ENCODE measurements at places on chromosomes 1 and 21.

DNA sequence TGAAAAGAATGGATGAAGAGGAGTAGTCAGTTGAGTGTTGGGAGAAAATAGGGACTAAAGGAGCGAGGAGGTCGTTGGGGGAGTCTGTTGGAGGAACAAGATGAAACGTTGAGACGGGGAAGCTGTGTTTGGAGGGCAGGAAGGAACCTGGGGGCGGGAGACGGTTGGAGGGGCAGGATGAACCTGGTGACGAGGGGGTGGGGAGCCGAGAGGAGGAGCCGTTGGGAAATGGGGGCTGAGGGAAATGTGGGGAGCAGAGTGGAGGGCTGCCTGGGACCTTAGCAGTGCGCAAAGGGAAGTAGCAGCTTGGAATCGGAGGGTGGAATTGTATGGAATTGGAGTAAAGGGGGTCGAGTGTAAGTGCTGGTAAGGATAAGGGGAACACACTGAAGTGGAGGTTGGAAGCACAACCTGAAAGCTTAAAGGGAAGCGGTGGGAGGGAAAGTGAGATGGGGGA lies 630 bp downstream of the MTF2 start:
- no peak for DNase-seq

DNA sequence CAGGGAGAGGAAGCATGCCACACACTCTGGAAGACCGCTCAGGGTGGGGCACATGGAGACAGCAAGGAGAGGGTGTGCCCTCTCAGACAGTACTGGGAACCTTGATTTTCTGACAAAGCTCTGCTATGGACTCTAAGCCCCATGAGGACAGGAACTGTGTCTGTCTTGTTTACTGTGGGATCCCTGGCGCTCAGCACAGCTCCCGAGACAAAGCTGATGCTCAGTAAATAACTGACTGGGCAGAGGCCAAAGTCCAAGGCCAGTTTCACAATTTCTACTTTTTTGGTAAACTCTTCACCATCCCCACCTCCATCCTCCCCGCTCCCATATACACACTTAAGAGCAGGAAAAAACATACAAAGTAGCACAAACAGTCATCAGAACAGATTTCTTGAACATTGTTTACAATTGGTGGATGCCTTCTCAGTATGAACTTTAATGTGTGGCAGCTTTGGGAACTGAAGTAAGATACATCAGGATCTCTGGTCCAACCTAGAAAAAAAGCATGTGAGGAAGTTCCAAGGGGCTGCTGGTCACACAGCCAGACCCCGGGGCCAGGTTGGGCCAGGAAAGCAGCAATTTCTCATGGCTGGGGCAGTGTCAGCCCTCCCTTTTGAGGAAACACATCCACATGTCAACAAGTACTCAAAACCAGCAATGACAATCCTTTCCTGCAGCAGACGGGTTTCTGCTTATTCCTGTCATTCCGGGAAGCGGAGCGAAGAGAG lies 5.6 kb upstream of the AHCYL1 start:
- DNase-seq = no peak

GRCh38 chr1:246181241-246181640 lies 325.8 kb downstream of the SMYD3 start:
- DNase-seq = no peak

DNA sequence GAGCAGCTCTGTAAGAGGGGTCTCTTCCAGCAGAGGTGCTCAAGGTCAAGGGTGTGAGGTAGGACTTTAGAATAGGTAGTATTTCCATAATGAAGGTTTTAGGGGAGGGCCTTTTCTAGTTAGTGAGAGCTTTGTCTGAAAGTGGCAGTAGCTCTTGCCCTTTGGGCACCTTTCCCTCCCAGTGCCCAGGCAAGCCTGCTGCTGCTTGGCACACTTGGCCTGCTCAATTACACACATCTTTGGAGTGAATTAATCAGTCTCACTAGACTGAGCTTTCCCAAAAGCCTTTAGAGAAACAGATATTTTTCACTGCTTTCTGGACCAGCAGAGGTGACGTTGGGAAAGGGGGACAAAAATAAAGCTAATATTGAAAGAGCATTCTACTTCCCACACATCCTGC lies 48.0 kb downstream of the MAB21L3 start:
- DNase-seq = no peak

DNA sequence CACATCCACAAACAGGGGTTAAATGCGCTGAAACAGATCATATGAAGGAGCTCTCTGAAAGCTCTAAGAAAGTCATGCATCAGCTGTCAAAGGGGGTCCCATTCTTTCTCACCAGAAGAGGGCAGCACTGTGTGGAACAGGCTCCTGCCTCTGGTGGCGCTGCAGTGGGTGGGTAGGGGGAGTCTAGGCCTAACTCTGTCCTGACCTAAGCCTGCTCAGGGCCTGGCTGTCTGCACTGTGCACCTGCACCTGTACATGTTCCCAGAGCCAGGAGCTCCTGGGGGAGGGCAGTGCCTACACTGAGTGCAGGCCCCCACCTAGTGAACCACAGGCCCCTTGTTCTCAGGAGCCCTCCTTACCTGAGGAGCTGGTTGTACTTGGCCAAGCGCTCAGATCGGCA lies 16.0 kb downstream of the ENO1 start:
- DNase-seq = no peak

GRCh38 chr1:205477759-205478247 lies 22.0 kb upstream of the BLACAT1 start:
- DNase-seq = no peak

GRCh38 chr1:177442584-177442983 lies 271.8 kb downstream of the BRINP2 start:
- no peak for DNase-seq

- DNase-seq = no peak
These were observed 12.5 kb upstream of the KPRP start for GRCh38 chr1:152745289-152745704.

GRCh38 chr1:167707942-167708341 lies 13.8 kb upstream of the MPZL1 start:
- DNase-seq = no peak

GRCh38 chr1:94552071-94552586 lies 10.6 kb upstream of the F3 start:
- no peak for DNase-seq

GRCh38 chr1:151540982-151541377 lies 871 bp downstream of the TUFT1 start:
- DNase-seq = no peak

DNA sequence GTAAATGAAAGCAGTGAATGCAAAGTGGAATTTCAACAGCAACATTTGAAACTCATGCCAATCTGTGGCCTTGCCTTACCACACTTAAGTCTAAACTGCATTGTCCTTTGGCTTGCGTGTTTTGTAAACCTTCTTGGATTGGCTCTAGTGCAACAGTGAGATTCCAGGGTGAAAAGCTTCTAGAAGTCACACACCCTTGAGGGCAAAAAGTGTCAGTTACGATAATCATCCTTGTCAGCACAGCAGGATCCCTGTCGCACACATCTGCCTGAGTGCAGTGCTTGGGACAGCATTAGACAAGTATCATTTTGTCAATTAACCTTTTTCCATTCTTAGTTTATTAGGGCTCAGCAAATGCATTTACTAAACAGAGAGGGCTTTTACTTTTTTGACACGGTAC lies 243.4 kb upstream of the PTBP2 start:
- no peak for DNase-seq

- no peak for DNase-seq
These were observed 7.1 kb downstream of the SLC2A1 start for GRCh38 chr1:42951588-42951987.

DNA sequence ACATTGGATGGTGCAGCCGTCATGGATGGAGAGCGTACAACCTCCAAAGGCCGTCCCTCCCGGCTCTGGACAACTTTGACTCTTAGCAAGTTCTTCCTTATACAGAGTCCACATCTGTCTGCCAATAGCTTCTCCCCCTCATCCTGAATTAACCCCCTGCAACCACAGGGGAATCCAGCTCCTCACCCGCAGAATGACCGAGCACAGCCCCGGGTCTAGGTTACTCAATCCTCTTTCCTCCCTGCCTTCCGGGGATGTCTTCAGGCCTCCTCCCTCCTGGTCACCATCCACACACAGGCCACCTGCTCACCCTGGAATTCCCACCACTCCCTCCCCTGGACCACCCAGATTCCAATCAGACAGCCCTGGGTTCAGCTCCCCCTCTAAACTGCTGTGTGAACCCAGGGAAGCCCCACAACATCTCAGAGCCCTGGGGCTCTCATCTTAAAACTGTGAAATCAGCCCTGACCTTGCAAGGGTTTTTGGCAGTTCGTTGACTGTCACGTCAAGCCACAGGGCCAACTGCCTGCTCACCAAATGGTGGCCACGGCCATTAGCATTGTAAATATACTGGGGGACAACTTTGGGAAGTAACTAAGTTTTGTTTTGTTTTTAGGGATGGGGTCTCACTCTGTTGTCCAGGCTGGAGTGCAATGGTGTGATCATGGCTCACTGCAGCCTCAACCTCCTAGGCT lies 54.2 kb downstream of the HSPG2 start:
- no peak for DNase-seq

GRCh38 chr1:73042403-73042802 lies 760.1 kb upstream of the NEGR1 start:
- DNase-seq = no peak

DNA sequence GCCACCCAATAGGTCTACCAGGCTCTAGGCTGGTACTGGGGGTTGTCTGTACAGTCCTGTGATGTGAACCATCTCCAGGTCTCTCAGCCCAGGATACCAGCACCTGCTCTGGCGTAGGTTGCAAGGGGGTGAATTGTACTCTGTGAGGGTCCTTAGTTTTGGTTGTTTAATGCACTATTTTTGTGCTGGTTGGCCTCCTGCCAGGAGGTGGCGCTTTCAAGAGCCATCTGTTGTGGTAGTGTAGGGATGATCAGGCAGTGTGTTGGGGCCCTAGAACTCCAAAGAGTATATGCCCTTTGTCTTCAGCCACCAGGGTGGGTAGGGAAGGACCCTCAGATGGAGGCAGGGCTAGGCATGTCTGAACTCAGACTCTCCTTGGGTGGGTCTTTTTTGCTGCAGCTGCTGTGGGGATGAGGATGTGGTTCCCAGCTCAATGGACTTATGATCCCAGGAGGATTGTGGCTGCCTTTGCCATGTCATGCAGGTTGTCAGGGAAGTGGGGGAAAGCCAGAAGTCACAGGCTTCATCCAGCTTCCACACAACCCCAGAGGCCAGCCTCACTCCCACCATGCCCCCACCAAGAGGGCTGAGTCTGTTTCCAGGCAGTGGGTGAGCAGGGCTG lies 301.8 kb upstream of the CHRM3 start:
- no peak for DNase-seq

DNA sequence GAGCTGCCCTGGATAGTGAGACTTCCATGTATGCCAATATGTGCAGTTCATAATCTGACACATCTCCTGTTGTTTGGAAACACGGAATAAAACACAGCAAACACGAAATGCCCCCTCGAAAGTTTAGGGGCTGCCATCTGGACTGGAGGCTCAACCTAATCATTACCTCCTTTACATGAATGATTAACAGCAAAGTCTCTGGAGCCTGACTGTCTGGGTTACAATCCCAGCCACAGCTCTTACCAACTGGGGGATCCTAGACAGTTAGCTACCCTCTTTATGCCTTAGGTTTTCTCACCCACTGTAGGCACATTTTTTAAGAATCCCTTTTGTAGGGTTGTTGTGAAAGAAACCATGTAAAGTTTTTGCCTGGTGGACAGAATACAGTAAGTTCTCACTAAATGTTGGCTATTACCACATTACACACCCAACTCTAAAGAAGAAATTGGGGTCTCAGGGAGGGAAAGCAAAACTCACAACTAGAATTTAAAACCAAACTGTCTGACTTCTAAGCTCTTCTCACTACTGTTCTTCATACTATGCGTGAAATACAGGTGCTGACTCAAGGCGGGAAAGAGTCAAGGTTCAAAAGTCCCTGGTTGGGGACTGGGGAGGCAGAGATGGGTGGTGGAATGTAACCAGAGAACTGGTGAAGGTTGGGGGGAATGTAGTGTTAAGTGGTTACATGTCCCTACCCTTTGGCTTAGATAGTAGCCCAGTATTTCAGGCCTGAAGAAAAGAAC lies 24.2 kb downstream of the CYP4A22 start:
- no peak for DNase-seq

DNA sequence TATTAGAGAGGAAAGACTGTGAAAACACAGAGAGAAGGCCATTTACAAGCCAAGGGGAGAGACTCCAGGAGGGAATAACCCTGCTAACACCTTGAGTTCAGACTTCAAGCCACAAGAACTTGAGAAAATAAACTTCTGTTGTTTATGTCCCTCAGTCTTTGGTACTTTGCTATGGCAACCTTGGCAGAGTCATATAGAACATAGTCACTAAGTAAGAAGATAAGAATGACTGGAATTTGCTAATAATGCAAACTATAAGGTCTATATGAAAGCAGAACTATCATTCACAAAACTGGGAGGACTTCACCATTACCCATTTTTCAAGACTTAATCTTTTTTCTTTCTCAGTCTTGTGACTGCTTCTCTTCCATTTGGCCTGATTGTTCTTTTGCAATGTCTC lies 767.3 kb upstream of the ADAMTS5 start:
- DNase-seq = no peak

DNA sequence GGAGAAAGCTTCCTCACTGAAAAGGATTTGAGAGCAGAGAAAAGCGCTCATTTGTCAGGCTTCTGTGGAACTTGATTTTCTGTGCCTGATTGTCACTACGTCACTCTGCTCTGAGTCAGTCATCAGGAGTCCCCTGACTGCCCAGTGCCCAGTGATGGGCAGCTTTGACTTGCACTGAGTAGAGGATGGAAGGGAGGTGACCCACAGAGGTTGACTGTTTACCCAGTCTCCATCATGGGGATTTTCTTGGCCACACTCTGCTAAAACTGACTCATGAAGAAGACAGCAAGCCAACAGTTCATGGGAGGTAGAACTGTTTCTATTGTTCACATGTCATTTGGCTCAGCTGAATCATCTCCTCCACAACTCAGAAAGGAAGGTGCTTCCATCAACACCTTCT lies 82.1 kb upstream of the DUSP10 start:
- no peak for DNase-seq

GRCh38 chr21:27201197-27201596 lies 234.3 kb upstream of the ADAMTS5 start:
- no peak for DNase-seq

- DNase-seq = no peak
These were observed 277.1 kb downstream of the AJAP1 start for GRCh38 chr1:4931486-4931885.

DNA sequence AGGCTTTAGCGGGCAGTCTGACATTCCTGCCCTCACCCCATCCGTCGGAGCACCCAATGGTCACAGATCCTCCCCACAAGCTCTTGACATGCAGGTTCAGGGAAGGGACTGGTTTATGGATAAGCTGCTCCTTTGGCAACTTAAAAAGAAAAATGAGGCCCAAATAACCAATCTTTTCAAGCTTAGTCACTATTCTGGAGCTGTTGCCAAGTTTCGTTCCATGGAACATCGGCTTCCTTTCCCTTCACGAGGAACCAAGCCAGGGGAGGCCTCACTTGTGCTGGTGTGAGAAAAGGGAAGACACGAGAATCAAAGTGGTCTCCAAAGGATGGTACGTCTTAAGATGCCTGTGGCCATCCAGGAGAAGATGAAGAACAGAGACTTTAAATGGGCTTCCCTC lies 46.1 kb upstream of the LPAR3 start:
- DNase-seq = no peak

DNA sequence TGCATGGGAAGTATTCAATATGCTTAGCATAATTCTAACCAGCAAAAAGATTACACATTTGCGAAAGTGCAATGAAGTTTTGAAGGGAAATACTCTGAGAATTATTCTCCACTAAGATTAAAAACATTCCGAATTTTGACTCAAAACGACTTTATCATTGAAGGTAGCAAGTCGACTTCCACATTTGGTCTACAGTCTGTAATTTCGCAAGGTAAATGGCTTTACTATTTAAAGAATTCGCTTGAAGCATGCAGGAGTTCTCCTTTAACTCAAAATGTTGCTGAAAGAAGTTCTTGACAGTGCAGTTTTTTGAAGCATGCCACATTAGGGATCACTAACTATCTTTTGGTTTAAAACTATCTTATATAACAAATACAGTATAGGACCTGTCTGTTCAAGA lies 161.0 kb upstream of the HP1BP3 start:
- DNase-seq = no peak
